NT2/D1 (cell line): ENCODE measurements at places on chromosomes 1 and 21.

- no peak for DNase-seq
Measured at GRCh38 chr1:162903246-162903645, 42.3 kb upstream of the CCDC190 start.

GRCh38 chr1:197314682-197315081, 46.6 kb downstream of the CRB1 start:
- DNase-seq, result no peak

DNA sequence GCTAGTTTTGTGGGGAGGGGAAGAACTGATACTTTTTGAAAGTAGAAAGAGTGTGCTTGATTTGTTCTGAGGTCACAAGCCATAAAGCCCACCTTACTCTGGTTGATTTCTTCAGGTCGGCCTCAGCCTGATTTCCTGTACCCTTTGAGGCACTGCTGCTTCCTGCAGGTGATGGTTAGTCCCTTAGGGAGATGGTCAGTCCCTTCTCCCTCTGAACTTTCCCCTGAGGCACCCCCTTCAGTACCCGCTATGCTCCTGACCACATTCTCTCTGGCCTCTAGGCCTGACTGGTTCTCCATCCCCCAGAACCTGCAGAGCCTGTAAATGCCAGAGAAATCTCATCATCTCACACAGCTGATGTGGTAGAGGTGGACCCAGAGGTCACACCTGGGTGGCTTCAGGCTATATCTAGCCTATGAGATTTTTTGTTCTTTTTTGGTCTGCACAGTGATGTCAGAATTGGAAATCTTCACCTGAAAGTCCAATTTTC, 15.0 kb upstream of the ID3 start:
- no peak for DNase-seq

GRCh38 chr1:42933610-42934491, 24.8 kb downstream of the SLC2A1 start:
- DNase-seq, result no peak

DNA sequence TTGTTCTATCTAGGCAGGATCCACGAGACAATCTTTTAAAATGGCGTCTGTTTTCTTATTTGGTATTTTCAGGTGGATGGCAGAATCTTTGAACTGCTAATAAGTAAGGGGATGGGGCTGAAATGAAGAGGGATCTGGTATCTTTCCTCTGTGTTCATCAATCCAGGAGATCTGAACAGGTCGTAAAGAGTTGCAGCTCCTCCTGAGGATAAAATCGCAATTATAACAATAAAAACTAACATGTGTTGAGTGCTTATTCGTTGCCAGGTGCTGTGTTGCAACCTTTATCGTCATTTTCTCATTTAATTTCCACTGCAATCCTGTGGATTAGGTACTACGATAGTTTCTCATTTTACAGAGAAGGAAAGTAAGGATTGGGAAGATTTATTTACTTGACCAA, 134.6 kb upstream of the DPYD start:
- no peak for DNase-seq

- no peak for DNase-seq
Measured at GRCh38 chr1:150535511-150536287, 13.5 kb upstream of the ADAMTSL4 start.

GRCh38 chr1:235266325-235266724, 61.7 kb downstream of the ARID4B start:
- DNase-seq, result no peak

DNA sequence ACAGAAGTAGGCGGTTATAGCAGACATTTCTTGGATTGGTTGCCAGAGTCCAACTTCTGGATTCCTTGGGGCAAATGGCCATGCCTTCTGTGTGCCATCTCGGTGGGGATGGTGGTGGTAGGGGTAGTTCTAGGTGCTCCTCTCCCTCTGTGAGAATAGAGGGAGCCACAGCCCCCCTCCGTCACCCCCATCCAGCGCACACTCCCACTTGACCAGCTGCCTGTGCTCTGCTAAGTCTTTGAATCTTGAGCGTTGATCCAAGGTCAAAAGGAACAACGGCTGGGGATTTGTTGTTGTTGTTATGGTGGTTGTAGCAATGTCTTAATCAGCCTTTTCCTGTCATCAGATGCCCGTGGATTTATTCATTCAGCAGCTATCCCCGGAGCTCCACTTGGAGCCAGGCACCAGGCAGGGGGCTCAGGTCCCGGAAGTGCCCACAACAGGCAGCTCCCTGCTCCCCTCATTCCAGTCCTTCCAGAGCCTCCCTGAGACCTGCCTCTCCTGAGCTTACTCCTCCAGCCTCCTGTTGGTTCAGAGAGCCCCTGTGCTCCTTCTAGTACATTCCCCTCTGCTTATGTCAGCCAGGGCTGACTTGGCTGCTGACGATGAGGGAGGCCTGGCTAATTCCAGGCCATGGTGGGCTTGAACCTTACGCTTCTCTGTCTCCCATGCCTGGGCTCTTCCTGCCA, 146.6 kb upstream of the WNT4 start:
- DNase-seq, result no peak

GRCh38 chr1:1118011-1118875, 2.4 kb upstream of the C1orf159 start:
- DNase-seq, result no peak

DNA sequence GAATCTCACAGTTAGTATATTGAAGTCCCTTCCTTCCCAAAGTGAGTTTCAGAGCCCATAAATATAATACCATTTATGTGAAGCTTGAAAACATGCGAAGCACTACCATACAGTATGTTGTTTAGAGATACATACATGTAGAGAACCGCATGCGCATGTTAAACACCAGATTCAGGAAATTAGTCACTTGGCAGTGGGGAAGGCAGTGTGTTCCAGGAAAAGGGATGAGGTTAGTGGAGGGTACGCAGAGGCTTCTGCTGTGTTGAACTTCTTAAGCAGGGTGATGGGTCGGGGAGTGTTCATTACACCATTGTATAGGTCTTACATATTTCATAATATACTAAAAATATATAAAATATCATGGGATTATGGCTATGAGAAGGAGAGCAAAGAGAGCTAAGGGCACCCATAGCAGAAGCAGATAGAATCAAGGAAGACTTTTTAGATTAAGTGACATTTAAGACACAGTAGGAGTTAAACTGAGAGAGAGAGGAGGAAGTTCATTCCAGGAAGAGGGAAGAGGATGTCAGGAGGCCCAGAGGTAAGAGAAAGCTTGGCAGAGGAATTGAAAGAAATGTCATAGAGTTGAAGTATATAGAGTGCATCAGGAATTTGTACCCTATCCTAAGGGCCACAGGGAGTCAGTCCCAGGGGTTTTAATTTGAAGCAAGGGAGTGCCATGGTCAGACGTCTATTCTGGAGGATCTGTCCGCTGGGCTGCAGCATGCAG, 43.5 kb upstream of the SARS1 start:
- no peak for DNase-seq

DNA sequence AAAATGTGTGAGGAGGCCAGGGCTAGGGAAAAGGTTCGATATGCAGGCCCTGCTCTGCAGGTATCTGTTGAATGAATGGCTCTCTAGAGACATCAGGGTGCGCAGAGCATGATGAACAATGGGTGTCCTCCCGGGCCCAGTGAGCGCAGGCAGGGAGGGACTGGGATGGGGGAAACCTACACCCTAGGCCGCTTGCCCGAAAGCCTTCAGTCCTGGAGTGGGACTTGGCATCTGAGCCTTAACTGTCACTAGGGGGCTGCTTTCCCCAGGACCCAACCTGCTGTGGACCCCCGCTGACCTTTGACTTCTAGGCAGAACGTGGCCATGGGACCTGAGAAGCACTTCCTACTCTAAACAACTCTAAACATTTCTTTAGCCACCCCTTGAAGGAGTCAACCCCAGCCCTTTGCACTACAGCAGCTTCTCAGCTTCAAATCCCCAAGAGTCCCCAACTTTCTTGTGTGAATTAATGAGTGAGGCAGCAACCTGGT, 444 bp upstream of the MAP3K6 start:
- DNase-seq, result no peak

DNA sequence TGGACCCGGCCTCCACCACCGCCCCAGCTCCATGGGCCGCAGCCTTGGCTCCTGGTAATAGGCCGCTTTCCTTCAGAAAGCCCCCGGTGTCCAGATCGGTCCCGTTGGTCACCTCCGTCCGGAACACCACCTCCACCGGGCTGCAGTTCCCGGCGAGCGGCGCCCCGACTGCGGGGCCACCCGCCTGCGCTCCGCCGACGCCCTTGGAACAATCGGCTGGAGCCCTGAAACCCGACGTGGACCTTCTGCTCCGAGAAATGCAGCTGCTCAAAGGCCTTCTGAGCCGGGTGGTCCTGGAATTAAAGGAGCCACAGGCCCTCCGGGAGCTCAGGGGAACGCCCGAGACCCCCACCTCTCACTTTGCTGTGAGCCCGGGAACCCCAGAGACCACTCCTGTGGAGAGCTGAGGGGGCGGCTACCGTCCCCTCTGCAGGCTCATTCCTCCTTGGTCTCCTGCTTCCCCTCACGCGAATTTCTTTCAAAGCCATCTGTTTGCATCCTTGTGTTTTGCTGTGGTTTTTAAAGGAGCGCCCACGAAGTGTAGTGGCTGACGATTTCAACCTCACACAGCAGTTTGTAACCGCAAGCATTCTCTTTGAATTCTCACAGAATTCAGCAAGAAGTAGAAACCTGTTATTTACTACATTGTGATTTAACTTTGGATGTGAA, 6.0 kb downstream of the FCRLB start:
- DNase-seq, result no peak

DNA sequence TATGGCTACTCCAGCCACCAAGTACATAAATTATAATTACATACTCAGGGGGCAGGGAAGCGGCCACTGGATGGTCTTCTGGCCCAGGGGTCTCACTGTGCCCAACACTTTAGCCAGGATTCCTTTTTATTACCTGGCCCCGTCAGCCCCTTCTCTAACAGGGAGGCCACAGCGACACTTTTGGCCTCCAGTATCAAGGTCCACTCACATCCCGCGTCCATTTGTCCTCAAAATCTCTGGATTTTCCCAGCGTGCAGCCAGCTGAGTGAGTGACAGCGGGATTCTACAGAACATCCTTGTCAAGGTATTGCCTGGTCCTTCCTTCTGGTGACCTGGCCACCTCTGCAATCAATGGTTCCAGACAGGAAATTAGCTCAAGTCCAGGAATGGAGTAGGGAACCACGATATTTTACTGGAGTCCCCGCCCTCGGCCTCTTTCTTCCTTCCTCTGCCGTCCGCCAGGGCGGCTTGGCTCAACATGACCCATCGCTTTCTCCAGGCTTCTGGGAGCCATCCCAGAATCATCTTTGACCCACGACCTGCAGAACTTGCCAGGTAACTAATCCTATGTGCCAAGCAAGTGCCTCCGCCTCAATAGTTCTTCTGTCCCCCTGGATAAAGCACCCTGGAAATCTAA, 2.7 kb upstream of the COL6A2 start:
- DNase-seq, result no peak

DNA sequence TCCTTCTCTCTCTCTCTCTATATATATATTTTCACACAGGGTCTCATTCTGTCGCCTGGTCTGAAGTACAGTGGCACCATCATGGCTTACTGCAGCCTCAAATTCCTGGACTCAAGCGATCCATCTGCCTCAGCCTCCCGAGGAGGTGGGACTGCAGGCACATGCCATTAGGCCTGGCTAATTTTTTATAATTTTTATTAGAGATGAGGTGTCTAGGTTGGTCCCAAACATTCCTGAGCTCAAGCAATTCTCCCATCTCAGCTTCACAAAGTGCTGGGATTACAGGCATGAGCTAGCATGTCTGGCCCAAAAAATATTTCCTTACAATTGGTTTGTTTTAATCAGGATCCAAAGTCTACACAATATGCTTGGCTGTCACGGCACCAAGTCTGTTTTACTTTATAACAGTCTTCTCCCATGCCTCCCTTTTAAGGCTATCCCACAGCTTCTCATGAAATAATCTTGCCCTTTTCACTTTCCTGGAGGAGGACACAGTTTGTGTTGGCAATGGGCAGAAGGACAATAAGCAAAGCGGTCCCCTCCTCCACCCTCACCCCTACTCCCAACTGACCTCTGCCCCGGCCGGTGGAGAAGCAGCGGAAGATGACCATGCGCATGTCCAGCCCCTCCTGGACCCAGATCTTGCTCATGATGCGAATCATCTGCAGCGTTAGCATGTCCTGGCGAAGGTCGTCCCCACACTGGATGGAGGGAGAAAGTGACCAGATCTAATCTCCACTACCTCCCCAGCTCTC, 28.2 kb upstream of the PPP1R15B start:
- DNase-seq, result no peak

DNA sequence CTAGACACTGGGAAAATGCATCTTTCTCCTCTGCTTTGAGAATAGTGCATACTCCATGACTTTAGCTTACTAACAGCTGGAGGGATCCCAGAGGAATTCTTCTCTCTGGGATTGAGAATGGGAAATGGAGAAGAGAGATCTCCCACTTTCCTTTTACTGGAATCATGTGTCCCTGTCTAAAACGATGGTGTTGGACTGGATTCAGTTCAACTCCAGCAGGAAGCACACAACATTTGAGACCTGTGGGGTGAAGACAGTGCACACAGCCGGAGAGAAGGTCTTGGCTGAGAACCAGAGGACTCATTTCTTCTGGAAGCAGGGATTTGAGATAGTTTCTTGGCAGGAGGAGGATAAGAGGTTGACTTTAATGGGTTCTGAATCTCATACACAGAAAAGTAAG, 58.7 kb downstream of the TRABD2B start:
- no peak for DNase-seq

- no peak for DNase-seq
Measured at GRCh38 chr1:101924700-101925099, 72.0 kb downstream of the OLFM3 start.

- no peak for DNase-seq
Measured at GRCh38 chr1:4058706-4059105, 158.6 kb upstream of the C1orf174 start.

- DNase-seq, result no peak
Measured at GRCh38 chr1:56512724-56513494, 66.5 kb downstream of the PLPP3 start.

- DNase-seq, result no peak
Measured at GRCh38 chr1:198631292-198631691, 7.5 kb upstream of the PTPRC start.

- no peak for DNase-seq
Measured at GRCh38 chr1:16975211-16975610, 5.2 kb downstream of the MFAP2 start.

- no peak for DNase-seq
Measured at GRCh38 chr1:70947835-70948234, 99.8 kb downstream of the PTGER3 start.

- DNase-seq, result no peak
Measured at GRCh38 chr1:227268943-227269342, 49.3 kb downstream of the CDC42BPA start.

DNA sequence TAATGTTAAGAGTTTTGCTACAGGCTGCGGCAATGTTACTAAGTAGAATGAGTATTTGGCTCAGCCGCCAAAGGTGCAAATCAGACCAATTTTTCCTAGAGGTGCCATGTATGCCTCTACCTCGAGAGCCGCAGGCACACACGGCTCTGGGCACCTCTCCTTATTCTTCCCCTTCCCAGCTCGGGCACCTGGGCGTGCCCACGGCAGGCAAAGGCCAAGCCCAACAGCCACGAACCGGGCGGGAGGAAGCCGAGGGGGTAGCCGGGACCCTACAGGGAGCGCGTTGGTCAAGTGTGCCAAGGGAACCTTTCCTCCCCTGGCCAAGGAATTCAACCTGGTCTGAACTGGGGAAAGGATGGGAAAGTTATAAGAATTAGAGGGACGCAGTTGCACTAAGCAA, 31.0 kb downstream of the LRRC3 start:
- DNase-seq, result no peak
